ENCODE measurements at places on chromosomes 12 and 14. TPM values are rescaled to one million over a fixed set of nuclear protein-coding genes. Genes with fewer than 3 reads are reported as not detected.

Gene RNASE1
- total RNA-seq, result not detected

Gene SIX4
- 0.17 TPM for total RNA-seq

Gene SLC6A15
- not detected for total RNA-seq

Gene LHX5
- not detected for total RNA-seq

Gene EIF2S3B
- total RNA-seq, result 1.9 TPM

Gene TTC7B
- total RNA-seq, result 7.0 TPM

Gene PPP1R36
- total RNA-seq, result 0.32 TPM

Gene DIO2
- not detected for total RNA-seq

Gene RFLNA
- not detected for total RNA-seq

All from activated CD8-positive, alpha-beta memory T cell treated with anti-CD3 and anti-CD28 coated beads for 36 hours (primary cell).